NCI-H748 treated with DMSO at 0.1 percent for 48 hours (cell line): ENCODE measurements at places on chromosomes 16 and 17.

GRCh38 chr16:11624636-11625607, 38.2 kb upstream of the LITAF start:
- no peak for DNase-seq

GRCh38 chr16:81624403-81624759, 154.7 kb upstream of the PLCG2 start:
- no peak for DNase-seq

DNA sequence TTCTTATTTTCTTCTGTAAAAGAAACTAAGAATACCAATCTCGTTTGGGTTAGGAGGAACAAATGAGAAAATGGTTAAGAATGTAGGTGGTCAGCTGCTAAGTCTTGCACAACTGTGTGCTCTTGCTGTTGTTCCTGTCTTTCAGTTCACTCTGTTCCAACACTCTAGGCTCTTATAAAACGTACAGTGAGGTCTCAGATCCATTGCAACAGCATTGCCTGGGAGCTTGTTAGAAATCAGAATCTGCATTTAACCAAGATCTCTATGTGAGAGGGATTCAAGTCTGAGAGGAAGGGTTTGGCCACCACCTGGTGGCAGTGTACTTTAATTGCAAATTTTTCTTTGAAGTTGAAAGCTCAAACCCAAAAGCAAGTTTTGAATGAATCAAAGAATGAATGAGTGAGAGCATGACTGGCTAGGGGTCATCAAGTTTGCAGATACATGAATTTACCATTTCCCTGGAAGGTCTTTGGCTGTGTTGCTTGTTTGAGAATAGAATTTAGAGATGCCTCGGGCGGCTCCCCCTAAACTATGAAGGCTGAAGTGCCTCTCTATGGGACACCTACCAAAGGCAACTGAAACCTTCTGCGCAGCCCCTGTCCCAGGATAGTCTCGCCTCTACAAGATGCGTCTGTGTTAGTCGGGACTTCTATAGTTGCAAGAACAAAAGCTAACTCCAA, 2.5 kb downstream of the ALOX15B start:
- peak; percentile 31 for DNase-seq

DNA sequence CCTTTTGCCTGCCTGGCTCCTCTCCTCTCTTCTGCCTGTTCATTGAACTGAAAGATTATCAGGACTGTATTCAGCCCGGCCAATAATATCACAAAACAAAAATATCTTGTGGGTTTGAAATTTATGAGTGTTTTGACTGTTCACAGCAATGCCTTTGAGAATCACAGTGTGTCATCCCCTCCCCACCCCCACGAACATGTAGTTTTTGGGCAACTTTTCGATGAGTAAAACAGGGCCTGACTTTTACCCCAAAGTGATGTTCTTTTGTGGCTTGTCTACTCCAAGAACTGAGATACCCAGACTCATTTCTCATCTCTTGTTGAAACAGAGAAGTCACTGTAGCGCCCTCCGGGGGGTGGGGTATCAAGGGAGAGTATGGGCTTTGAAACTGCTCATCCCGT, 675.7 kb downstream of the WWOX start:
- no peak for DNase-seq

GRCh38 chr17:33520426-33521330, 227.6 kb upstream of the ASIC2 start:
- DNase-seq: no peak

GRCh38 chr16:21218153-21218552, 6.8 kb upstream of the ZP2 start:
- DNase-seq: no peak

DNA sequence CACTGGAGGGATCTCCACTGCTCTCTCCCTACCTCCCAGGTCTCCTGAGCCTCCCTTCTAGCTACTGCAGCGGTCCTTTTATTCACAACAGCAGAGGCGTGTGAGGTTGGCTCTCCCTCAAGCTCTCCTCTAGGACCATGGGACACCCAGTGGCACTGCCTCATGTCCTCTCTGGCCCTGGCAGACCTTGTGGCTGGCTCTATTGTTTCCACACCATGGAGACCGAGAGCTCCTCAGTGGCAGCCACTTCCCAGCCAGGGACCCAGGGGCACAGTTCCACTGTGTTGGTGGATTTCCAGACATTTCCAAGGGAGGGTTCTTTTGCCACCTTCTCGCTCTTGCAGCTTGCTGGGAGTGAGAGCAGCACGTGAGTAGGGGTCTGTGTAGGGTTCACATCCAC, 204.9 kb downstream of the AXIN2 start:
- DNase-seq: no peak

- DNase-seq: no peak
Observed at GRCh38 chr16:87312008-87312407, 5.2 kb downstream of the C16orf95 start.

DNA sequence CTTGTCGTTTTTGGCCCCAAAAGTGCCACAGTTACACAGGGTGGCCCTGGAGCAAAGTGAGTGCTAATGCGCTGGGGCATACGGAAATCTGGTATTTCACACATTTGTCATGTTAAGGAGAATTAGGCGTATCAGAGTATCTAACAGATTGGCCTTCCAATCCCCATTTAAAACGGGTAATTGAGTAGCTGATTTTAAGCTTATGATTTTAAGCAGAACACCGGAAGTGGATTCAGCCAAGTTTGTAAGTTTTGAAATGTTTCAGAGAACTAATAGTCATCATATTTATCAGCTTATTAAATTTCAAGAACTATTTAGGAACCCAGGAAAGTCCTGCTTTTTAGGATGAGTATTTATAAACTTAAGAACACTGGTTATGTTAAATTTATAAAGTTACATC, 19.5 kb downstream of the LRRC75A start:
- DNase-seq: no peak

DNA sequence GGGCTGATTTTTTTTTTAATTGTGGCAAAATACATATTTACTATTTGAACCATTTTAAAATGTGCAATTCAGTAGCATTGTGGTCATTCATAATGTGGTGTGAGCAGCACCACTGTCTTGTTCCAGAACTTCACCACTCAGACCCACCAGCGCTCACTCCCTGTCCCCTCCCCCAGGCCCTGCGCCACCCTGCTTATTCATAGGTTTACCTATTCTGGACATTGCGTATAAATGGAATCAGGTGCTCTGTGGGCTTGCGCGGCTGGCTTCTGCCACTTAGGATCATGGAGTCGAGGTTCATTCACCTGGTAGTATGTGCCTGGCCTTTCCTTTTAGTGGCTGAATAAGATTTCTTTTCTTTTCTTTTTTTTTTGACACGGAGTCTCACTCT, 59.4 kb downstream of the NT5M start:
- DNase-seq: no peak

DNA sequence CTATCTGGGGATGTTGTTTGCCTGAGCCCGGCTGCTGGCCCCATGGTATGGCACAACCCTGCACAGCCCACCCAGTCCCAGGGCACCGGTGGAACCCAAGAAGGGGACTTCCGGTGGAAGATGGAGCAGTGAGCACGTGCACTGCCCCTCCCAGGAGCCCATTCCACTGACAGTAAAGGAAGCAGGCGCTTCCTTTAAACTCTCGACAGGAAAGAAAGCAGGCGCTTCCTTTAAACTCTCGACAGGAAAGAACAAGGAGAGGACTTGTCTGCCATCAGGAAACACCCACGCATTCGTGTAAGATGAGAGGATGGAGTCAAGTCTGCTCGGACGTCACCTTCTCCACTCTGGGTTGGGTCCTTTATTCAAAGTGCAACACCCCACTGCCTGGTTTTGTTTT, 53.7 kb downstream of the IL21R start:
- no peak for DNase-seq

- DNase-seq: no peak
Observed at GRCh38 chr17:8806926-8807550, 7.9 kb upstream of the MFSD6L start.

DNA sequence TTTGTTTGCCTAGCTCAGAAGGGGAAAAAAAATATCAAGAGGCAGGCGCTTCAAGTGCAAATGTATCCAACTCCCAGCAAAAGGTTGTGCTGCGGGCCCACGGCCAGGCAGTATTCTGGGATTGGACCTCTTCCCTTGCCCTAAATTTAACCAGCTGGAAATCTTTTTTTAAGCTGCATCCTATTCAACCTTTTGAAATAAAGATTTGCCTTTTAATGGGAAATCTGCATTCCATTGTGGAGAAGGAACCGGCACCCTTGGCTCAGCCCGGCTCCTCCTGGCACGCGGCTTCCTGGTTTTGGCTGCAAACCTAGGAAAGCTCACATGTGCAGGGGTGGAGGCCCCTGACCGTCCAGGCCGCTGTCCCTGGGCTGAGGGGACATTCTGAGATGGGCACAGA, 38.8 kb upstream of the ENPP7 start:
- DNase-seq: no peak

- DNase-seq: no peak
Observed at GRCh38 chr16:10565167-10565566, 15.2 kb downstream of the EMP2 start.

GRCh38 chr17:1216217-1217088, 36.7 kb upstream of the ABR start:
- DNase-seq: no peak

DNA sequence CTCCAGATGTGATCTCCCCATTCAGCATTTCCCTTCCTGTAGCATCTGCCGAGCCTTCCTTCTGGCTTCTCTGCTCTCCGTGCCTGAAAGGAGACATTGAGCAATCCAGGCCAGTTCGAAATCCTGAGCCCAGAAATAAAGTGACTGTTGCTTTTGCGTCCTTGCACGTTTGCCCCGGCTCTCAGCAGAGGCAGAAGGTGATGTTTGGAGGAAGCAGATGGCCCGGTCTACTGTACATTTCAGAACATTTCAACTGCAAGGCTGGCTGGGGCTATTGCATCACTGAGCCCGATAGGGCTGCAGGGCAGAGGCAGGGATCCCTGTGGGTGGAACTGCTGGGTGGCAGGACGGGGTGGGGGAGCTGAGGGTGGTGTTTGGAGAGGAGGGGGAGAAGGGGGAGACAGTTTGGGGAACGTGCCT, 29.4 kb downstream of the IRF8 start:
- no peak for DNase-seq
